ENCODE measurements at places on chromosomes 6 and 20.
A peak's percentile ranks its signal among the peaks of the same experiment; 100 is the strongest.

DNA sequence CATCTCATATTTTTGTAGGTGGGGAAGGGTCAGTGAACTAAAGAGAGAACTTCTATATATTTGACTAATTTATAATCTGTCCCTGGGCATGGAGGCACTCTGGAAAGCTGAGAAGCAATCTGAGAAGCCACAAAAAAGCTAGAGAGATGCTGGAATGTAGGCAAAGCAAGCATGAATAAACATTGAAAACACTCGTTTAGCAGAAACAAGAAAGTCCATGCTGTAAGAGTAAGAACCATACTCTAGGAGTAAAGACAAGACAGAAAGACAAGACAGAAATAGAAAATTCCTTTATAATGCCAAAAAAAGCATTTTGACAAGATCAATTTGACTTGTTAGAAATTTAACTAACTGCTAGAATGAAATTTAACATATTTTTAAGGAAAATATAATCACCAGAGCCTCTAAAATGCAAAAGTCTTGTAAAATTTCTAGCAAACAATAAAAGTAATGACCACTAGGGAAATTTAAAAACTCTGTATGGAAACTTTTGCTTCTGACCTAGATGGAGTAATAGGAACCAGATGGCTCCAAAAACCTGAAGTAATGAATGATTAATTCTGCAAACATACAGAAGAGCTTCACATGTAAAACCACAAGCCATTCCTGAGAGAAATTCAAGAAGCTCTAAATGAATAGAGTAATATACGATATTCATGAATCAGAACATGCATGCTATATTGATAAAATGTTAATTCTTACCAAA is 625.7 kb upstream of the PTCHD4 start:
- peak; percentile 84 for DNase-seq

DNA sequence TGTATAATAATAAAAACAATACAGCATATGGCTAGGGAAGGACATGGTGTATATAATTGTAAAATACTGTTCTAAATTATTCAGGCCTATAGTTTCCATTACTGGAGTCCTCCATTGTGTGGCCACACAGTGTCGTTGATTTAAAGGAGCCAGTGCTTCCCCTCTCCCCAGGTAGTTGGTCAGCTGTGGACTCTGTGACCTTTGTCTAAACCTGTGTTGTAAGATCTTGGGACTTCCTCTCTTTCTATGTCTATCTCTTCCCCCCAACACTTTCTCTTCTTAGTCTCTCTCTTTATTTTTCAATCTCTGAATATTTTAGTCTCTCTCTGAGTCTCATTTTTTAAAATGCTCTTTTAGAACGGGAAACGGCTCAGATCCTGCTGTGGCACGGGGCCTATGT is 35.6 kb downstream of the BRPF3 start:
- DNase-seq: no peak

DNA sequence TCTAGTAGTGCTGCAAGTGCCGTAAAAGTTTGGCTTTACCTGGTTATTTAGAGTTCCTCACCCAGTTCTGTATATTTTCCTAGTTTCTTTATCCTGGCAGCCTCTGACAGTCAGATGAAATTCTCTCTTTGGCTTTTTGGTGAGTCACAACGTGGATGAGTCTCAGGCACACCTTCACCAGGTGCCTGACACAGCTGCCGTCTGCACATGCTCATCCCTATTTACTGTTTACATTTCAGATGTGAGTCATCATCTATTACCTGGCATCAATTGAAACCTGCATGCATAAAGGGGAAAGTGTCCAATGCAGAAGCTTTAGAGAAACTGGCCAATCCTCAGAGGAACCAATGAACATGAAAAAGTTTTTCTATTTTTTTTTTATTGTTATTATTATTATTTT is 33.3 kb upstream of the ADGRF4 start:
- no peak for DNase-seq

DNA sequence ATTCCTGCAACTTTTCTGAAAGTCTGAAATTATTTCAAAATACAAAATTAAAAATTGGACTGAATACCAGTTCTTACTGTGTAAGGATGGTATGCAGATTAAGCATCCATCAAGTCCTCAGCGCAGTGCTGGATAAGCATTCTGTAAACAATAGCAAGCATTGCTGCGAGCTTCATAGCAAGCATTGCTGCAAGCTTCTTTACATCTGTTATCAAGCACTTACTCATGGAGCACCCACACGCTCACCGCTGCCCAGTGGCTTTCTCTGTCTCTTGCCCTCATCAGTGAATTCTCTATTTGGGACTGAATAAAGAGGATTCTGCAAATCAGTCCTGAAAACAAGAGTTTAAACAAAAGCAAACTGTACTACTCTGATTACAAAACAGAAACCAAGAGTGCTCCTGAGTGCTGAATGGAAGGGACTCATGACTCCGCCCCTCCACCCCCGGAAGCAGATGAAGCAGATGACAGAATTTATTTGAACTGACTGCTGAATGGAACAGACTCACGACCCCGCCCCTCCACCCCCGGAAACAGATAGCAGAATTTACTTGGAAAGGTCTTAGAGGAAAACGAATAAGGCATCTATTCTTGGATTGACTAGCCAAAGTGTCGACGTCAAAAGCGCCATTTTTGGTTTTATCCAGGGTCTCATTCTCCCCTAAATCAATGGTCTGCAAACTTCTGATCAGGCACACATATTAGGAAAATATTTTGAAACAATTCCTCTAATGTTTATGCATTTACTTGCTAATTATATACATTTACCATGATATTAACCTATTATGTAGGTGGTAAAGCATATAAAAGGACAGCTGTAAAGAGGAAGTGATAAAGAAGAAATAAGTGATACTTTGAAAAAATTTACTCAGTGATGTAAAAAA is 22.1 kb upstream of the EYA2 start:
- peak; percentile 23 for DNase-seq
